ENCODE measurements at places on chromosomes 3 and 15. TPM values are rescaled to one million over a fixed set of nuclear protein-coding genes. Genes with fewer than 3 reads are reported as not detected.

GRCh38 chr3:8967553-8967952, 4.3 kb upstream of the RAD18 start:
- DNase-seq: no peak

DNA sequence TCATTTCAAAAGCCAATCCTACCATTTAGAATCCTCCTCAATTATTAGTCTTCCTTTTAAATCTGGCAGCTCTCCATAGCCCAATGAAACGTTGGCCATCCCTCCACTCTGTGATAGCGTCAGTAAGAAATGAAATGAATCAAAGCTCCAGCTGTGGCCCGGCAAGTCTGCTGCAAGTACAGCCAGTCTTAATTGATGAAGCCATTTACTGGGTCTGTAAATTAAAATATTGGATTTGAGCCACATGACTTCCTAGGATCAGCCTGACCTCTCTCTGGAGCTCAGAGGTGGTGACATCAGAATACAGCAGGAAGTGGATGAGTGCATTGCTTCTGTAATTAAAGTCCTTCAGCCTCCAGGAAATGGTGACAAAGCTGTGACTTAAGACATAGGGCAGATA, 347.0 kb upstream of the LMCD1 start:
- DNase-seq: no peak

- DNase-seq: no peak
These were observed 272.4 kb downstream of the TIGIT start for GRCh38 chr3:114566162-114566755.

GRCh38 chr15:98953968-98954367, 53.6 kb downstream of the PGPEP1L start:
- DNase-seq: no peak

DNA sequence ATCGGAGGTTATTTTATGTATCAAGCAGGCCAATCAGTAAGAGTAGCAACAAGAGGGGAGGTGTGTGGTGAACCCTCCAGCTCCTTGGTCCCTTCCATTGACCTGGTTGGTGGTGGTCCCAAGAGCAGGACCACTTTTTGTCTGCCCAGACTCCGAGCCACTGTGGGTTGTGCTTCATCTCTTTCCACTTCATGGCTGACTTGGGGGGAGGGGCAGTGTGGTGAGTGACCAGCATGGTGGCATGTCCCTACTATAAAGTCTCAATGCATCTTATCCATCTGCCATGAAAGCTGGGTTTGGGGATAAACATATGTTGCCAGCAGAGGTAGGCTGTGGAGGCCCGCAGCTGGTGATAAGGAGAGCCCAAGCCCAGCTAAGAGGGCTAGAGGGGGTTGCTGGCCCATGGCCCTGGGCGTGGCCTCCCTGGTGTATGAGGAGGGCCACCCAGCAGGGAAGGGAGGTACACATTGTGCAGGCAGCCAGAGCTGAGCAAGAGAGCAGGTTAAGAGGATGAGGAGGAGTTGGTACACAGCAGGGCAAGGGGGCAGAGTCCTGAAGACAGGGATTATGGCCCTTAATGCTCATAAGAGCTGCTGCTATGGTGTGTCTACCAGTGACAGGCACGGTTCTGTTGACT, 7.0 kb downstream of the AEN start:
- no peak for DNase-seq

DNA sequence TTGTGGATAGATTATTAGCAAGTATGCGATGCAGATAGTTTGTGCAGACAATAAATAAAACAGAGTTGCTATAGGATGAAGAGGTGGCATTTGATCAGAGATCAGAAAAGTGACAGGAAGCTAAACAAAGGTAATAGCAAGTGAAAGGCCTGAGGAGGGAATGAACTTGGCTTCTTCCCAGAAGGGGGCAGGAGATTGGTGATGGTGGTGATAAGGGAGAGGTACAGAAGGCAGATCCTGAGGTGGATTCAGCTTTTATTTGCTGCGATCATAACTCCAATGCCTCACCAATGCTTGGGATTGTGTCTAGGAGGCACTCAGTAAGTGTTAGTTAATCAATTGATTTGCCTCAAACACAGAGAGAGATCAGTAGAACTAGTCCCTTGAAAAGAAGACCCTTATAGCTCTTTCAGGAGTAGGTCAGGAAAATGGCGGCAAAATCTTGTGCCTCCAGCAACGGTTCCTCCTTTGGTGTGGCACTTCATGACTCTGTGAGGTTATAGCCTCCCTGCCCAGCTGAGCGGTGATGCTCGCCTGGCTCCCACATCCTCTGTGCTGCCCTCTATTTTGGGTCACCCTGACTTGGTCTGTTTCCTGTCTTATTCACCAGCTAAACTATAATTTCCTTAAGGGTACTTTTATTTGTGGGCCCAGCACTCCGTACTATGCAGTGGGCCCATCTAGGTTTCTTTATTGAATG, 37.5 kb downstream of the TGFBR2 start:
- DNase-seq: no peak

DNA sequence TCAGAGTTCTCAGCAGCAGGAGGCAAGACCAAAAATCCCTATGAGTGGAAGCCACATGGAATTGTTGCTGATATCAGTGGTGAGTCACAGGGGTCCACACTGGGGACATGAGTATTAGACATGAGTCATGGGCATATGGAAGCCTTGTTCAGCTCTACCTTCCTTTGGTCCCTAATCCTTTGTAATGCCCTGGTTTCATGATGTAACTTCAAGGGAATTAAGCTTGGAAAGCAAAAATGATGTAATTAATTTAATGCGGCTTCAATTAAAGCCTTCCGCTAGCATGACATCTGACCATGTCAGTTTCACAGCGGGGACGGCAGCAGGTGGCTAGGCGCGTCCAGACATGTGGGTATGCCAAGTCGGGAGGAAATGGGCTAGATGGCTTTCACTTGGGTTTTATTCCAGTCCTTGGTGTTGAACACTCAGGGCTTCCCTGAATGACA, 176.1 kb upstream of the RGMA start:
- DNase-seq: no peak

- DNase-seq: no peak
These were observed 67.6 kb downstream of the DAPK2 start for GRCh38 chr15:63978511-63979261.

DNA sequence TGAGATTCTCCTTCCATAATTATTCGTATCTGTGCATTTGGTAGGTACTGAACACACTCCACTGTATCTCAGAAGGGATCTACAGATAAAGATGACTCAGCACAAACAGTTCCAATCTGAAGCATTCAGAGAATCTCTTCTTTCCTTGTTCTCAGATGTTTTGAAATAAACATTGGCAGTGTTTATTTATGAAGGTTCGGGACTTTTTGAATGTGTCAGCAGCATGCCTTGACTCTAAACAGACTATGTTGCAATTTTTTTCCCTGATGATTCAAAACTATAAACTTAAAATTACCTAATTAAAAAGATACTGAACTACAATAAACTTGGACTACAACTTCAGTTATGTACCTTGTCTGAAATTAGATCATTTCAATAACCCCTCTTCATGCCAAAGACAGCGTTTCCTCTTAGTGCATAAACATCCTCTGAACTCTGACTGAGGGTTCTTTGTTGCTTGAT, 612.9 kb upstream of the TBL1XR1 start:
- no peak for DNase-seq

DNA sequence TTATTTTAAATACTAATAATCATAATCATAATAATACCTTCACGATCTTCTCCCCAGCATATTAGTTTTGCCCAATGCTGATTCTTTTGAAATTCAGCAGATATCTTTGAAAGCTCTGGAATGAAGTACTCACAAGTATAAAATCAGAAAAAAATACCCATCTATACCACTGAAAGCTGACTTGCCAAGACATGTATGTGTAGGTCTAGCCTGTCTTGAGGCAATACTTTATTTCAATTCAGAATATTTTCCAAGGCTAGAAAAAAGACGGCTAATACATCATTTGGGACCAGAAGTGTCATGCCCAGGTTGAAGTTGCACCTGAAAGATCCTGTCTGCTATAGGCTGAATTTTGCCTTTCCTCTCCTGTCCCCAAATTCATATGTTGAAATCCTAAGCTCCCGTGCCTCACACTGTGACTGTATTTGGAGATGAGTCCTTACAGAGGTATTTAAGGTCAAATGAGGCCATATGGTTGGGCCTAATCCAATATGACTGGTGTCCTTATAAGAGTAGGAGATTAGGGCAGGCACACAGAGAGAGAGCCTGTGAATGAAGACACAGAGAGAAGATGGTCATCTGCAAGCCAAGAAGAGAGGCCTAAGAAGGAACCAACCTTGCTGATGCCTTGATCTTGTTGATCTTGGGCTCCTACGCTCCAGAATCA, 255.9 kb upstream of the CMC1 start:
- DNase-seq: no peak

GRCh38 chr15:69883306-69883705, 214.4 kb downstream of the TLE3 start:
- no peak for DNase-seq

GRCh38 chr3:41808152-41808551, 153.8 kb downstream of the ULK4 start:
- DNase-seq: no peak

- DNase-seq: no peak
These were observed 246.2 kb downstream of the FEZF2 start for GRCh38 chr3:62127116-62127515.

- DNase-seq: no peak
These were observed 670.8 kb upstream of the NR2F2 start for GRCh38 chr15:95659656-95660055.

DNA sequence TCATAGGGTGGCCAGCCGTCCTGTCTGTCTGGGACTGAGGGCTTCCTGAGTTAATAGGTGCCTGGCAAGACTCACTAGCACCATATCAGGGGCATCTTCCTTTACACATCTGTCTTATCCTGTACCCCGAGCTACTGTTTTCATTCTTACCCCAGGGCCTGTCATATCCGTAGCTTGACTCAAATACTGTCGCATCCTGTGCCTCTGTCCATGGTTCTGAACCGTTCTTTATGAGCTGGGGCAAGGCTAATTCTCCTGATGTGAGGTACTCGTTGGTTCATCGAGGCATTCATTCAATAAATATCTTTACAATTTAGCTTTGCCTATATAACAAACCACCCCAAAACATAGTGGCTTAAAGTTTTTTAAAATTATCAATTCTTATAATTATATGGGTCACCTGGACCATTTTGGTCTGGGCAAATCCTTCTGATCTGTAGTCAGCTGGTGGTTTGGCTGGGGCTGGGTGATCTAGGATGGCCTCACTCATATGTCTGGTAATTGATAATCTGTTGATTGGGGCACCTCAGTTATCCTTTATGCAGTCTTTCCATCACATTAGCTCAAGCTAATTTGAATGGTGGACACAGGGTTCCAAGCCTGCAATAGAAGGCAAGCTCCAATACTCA, 121.2 kb downstream of the TLE3 start:
- no peak for DNase-seq

DNA sequence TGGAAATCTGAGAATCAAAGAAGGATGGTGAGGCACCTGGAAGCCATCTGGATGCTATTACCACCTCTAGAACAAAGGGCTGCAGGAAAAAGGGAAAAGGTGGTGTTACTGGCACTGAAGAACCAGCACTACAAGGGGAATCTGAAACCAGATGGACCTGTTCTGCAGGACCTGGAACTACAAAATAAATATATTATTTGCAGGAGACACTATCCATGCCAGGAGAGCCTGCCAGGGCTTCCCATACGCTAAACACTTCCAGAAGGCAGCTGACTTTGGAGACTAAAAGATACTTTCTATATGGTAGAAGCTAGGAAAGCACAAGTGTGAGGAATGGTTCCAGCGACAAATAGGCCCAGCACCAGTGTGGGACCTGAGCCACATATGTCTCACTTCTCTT, 83.4 kb upstream of the POU1F1 start:
- no peak for DNase-seq

- DNase-seq: no peak
These were observed 8.8 kb downstream of the TBC1D23 start for GRCh38 chr3:100269410-100270214.

Gene GOLGA8S
- not detected for total RNA-seq

Gene GNAT1
- not detected for total RNA-seq

Gene IGDCC3
- total RNA-seq: not detected

Gene ANKRD34C
- total RNA-seq: not detected

Gene TMEM212
- not detected for total RNA-seq

Gene ABI3BP
- total RNA-seq: 23.9 TPM
